Left forelimb (tissue), 1 donor: ENCODE measurements at places on chromosomes 3 and 15.

- DNase-seq, result no peak
Measured at GRCh38 chr15:61393524-61393923, 164.4 kb upstream of the RORA start.

- no peak for DNase-seq
Measured at GRCh38 chr15:39783244-39783820, 691 bp upstream of the FSIP1 start.

- no peak for DNase-seq
Measured at GRCh38 chr3:70833239-70833960, 521.0 kb upstream of the MDFIC2 start.

- DNase-seq, result no peak
Measured at GRCh38 chr15:61916104-61916503, 144.1 kb downstream of the VPS13C start.

DNA sequence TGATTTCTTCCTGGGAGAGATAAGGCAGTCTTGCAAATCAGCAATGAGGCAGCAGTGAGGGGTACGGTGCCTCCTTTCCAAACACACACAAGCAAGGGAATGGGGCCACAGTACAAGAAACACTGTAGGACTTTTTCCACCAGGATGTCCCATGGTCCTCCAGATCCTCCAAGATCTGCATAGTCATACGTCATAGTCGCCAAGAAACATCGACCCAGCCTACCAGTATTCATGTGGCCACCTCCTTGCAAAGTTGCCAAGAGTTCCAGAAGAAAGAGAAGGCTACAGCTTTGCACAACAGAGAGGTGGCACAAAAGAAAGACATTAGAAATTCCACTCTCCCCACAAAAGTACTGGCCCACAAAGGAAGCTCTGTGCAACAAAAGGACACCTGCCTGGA, 257.9 kb downstream of the CTNNB1 start:
- no peak for DNase-seq

DNA sequence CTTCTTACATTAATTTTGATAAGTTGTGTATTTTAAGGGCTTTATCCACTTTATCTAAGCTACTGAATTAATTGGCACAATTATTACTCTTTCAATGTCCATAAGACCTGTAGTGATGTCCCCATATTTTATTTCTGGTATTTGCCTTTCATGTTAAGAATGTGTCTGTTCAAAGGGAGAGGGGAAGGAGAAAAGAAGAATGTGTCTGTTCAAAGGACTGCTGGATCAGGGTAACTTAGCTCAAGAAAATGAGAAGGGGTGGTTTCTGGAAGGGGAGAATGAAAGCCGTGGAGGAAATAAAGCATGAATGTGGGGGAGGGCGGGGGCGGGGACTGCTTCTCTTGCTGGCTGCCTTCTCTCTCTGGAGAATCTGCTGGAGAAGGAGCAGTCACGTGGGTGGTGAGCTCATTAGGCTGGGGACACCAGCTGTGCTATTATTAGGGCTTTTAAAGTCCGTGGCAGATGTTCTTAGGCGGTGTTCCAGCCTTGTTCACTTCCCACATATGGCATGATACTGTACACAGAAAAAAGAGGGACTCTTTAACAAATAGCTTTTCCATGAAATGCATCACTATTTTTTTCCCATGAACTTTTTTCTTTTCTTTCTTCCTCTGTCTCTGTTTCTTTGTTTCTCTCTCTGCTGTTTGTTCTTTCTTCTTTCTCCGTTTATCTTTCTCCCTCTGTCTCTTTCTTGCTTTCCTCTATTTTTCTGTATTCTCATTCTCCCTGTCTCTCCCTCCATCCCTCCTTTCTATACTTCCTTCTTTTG, 63.7 kb upstream of the ULK4 start:
- DNase-seq, result peak; percentile 93

DNA sequence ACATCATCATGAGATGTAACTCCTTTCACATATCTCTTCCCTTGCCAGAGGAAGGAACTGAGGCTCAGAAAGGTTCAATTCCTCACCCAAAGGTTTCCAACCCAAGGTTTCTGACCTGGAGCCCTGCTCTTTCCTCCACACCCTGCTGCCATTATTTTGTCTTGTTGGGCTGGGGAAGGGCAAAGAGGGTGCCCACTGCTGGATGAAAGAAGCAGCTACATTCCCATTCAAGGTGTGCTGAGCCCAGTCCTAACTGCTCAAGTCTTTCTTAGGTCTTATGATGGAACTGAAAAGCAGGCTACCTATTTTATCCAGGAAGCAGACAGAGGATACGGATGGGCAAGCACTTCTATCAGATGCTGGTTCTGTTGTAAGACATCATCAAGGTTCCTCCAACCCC, 258.0 kb upstream of the CTDSPL start:
- no peak for DNase-seq

DNA sequence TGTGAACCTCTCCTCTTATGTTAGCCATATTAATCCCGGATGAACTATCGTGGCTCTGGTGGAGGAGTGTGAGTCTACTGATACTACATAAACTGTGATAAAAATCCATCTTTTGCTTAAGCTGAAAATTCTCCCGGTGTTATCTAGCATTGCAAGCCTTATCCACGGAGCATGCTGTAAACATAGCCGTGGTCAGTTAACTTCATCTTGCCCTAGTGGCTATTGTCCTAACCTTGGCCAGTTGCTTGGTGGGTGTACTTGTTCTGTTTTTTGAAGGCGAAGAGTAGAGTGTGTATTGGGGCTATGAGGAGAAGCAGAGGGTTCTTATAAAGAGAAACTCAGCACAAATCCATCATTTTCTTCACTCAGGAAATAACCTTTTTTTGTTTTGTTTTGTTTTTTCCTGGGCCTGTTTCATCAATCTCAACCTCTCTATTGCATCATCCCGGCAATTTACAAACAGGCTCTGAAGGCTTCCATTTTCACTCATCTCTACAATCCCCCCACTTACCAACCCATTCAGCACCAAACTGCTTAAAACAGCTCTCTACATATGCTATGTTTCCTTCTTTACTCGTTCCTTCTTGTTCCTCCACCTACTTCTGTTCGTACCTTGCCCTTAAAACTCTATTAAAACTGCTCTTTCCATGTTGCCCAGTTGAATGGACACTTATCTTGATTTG, 135.5 kb upstream of the PTX3 start:
- DNase-seq, result no peak

- no peak for DNase-seq
Measured at GRCh38 chr3:123475786-123476185, 26.9 kb upstream of the ADCY5 start.

DNA sequence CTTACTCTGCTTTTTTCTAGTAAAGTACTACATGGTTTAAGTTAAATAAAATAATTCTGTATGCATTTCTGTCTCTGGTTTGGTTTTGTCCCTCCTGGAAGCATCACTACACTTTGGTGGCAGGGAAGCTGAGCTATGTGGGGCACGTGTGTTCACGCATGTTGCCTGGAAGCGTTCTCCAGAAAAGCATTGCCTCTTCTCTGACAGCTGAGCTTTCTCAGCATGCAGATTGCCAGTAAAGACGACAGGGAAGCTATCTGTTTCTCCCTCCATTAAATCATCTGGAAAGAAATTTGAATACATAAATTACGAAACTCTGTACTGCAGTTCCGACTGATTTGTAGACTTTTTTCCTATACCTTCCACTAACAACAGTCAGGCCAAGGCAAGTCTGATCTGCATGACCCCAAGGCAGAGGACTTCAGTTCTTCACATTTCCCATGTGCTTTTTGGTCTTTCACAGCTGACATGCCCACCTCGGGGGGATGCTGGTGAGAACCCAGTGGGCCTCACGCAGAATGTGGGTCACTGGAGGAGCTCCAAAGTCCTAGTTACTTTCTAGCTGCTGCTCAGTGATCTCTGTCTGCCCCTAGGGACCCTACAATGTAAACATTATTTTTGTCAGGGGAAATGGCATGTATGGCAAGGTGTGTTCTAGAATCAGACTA, 43.0 kb downstream of the PGPEP1L start:
- no peak for DNase-seq

DNA sequence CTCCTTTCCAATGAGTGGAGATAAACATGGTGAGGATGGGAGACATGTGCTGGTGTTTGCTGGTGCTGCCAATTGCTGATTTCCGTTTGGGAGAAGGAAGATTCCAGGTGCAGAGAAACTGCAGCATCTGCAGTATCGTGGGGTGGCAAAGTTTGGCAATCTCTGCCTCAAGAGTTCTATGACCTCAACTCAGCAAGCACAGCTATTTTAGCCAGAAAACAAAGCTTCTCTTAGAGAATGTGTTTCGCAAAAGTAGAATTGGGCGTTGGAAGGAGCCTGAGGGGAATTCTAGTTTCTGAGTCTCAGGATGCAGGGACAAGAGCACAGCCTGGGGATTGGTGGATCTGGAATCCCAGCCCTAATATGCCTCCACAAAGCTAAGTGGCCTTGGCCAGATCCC, 18.2 kb upstream of the SHC4 start:
- DNase-seq, result no peak

GRCh38 chr15:75107908-75108838, 84.8 kb downstream of the PPCDC start:
- DNase-seq, result no peak

GRCh38 chr3:23377928-23378672, 175.0 kb downstream of the UBE2E2 start:
- no peak for DNase-seq

- DNase-seq, result peak; percentile 75
Measured at GRCh38 chr3:27570421-27571106, 86.4 kb upstream of the SLC4A7 start.

- no peak for DNase-seq
Measured at GRCh38 chr15:35496585-35496984, 49.4 kb downstream of the DPH6 start.
